ENCODE measurements at places on chromosomes 2 and 18.

GRCh38 chr2:168286535-168286934 is 39.1 kb upstream of the STK39 start:
- DNase-seq = no peak

GRCh38 chr2:241441492-241441891 is 66.9 kb downstream of the STK25 start:
- DNase-seq = no peak

GRCh38 chr2:234142530-234142929 is 92.0 kb downstream of the SPP2 start:
- DNase-seq = no peak

GRCh38 chr2:69525261-69525660 is 88.0 kb upstream of the NFU1 start:
- no peak for DNase-seq

DNA sequence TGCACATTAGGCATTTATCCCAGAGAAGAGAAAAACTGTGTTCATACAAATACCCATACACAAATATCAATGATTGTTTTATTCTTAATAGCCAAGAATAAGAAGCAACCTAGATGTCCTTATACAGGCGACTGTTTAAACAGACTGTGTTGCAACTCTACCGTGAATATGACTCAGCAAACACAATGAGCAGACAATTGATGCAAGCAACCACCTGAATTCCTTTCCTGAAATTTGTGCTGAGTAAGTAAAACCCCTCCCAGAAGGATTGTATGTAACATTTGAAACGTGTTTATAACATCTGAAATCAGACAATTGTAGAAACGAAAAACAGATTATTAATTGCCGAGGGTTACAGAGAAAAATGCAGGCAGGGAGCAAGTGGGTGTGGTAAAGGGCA is 621.9 kb upstream of the SOX11 start:
- no peak for DNase-seq
